ENCODE measurements at places on chromosomes 6 and 20.
A peak's percentile ranks its signal among the peaks of the same experiment; 100 is the strongest.

DNA sequence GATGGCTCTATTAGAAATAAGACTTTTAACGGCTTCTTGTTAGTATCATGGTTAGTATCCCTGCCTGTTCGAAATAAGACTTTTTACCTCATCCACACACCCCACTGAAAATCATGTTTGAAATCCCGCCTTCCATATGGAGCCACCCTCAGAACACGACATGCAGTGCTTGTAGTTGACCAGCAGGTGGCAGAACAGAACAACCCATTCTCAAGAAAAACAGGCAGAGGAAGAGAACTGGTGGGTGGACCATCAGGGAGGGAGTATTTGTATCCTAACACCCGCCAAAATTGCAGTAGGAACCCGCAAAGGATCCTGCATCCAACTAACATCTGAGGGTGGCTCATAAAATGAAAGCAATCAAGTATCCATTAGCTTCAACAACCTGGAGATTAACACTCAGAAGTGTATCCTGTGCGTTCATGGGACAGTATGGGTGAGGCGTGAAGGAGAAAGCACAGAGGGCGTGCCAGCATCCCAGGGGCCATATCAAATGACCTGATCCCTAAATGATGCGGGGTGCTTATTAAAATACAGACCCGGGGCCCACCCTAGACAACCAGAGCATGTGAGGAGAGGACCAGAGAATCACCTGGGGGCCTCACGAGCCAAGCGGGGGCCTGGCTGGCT lies 89.6 kb upstream of the NHSL1 start:
- peak; percentile 52 for DNase-seq

GRCh38 chr6:17820055-17820454 lies 113.3 kb upstream of the NUP153 start:
- no peak for DNase-seq

DNA sequence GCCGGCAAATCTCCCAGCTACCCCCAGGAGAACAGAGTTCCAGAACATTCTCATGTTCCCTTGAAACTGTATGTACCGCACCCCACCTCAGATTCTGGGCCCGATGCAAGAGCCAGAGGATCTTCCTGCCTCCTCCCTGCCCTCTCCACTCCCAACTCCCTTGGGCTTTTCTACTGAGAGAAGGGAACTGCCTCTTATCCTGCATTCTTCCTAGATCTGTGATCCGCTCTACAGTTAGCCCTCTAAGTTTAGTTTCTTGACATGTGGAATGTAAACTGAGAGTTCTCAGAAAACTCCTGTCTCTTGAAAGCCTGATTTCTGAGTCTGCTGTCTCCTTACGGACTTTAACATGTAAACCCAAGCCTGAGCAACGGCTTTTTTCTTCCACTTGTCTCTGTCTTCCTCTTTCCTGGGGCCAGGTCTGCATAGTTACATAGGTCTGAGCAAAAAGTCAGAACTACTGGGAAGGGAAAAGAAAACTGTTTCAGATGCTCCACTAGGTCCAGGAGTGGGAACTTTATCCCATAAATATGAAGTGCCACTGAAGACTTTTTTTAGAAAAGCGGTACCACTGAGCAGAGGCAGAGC lies 86.5 kb upstream of the TNFAIP3 start:
- no peak for DNase-seq

DNA sequence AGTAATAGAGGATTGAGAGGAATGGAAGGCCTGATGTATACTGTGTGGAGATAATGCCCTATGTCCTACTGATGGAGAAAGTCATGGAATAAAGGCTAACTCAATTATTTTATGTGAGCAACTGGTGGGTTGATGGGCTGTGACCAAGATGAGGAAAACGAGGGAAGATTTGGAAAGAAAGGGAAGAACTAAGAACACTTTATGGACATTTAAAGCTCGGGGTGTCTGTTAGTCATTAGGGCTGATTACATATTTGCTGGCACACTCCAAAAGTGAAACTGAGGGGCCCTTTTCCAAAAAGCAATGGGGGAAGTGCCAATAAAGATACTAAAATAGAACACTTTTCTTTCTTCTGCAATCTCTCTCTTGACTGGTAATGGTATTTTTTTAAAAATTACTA lies 439.5 kb downstream of the PLCB1 start:
- DNase-seq: no peak

- no peak for DNase-seq
Measured at GRCh38 chr6:136037876-136038460, 186.5 kb downstream of the PDE7B start.

DNA sequence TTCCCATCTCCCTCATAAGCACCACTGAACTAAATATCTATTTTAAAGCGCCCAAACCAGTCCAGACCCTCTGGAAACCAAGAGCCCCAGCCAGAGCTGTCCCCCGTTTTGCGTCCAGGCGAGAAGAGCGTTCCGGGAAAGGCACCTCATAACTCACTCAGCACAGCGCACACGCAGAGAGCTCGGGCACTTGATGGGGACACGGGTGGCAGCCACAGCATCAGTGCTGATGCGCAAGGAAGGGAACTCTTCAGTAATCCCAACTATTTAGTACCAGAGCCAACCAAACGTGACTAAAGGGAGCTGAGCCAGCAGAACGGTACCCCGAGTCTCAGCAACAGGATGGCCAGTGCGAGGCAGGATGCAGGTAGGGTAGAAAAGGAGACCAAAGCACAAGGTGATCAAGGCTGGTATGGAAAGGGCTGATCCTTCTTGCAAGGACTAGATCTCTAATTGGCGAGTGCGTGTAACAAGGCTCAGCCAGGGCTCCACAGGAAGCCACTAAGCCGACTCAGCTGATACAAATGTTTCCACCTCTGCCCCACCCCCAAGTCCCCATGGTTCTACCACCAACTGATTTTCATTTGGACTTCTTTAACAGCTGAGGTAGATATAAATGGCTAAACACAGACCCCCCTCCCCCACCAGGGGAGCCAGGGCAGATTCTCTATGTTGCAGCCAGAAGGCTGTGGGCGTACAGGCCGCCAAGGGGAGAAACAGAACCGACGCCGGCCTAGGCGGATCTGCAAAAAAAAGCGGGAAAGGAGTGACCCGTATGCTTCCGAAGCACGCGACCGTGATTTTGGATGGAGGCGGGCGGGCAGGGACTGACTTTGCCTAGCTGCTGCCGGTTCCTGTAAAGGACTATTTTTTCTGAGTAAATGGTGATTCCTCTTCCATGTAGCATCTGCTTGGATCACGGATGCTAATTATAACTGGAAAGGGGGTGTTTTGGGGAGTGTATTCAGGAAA lies 183.5 kb upstream of the COL21A1 start:
- DNase-seq: no peak

GRCh38 chr6:56848105-56848504 lies 106.8 kb upstream of the BEND6 start:
- no peak for DNase-seq

DNA sequence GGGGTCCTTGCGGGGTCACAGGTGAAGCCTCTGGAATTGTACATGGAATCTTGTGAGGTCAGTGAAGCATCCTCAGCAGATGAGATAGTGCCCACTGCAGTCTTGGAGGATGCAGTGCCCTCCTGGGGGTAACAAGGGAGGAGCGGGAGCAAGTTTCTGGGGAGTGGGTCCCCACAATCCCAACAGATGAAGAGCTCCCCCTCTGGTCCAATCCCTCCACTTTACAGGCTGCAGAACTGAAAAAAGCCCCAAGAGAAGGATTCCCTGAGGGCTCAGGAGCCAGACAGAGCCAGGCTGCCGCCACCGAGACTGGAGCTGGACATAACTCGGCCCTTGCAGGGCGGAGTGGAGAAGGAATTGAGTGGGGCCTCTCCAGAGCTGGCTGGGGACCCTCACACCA lies 52.4 kb downstream of the TTI1 start:
- DNase-seq: no peak

DNA sequence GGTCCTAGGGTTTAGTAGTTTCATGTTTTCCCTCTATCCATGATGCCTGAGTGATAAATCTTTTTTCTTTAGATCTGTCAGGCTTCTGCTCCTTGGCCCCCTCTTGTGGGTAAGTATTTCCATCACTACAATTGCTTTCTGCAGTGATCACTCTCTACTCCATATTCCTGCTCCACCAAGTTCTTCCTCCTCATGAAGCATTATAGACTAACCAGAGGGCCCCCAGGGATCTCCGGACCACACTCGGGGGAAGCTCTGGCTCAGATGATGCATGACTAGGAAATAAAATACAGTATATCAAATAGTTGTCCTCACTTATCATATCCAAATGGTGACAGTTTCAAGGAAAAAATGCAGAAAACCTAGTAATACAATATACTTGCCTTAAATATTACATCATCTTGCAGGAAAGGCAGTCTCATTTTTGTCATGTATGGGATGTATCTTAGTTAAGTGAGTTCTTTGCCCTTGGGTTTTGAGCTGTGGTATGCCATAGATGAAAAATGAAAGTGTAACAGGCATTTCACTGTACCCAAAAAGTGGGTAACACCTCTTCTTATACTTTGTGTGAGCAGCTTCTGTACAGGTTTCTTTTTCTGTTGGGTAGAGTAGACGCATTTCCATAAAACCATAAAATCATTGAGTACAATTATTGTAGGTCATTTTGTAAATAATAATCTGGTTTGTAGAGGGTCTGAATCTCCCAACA lies 200.9 kb upstream of the EYA4 start:
- no peak for DNase-seq

GRCh38 chr20:40584130-40584809 lies 104.8 kb downstream of the MAFB start:
- no peak for DNase-seq

DNA sequence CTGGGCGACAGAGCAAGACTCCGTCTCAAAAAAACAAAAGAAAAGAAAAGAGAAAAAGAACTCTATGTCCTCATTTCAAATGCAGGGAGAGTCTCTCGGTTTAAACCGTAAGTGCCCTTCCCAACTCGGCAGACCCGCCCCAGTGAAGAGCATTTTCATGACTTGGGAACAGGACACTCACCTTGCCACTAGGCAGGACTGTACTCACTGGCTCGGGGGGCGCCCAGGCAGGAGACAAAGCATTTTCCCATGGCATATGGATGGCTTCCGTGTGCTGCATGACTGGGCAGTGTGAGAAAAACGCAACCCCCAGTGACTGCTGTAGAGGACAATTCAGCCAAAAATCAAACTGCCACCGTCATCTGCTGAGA lies 23.7 kb upstream of the MRGBP start:
- DNase-seq: no peak

- no peak for DNase-seq
Measured at GRCh38 chr6:143197377-143197776, 136.7 kb downstream of the AIG1 start.

GRCh38 chr6:48061265-48061990 lies 49.6 kb downstream of the PTCHD4 start:
- no peak for DNase-seq

GRCh38 chr6:142845624-142846458 lies 99.1 kb downstream of the HIVEP2 start:
- peak; percentile 79 for DNase-seq

- no peak for DNase-seq
Measured at GRCh38 chr6:128600397-128600951, 80.1 kb upstream of the PTPRK start.

DNA sequence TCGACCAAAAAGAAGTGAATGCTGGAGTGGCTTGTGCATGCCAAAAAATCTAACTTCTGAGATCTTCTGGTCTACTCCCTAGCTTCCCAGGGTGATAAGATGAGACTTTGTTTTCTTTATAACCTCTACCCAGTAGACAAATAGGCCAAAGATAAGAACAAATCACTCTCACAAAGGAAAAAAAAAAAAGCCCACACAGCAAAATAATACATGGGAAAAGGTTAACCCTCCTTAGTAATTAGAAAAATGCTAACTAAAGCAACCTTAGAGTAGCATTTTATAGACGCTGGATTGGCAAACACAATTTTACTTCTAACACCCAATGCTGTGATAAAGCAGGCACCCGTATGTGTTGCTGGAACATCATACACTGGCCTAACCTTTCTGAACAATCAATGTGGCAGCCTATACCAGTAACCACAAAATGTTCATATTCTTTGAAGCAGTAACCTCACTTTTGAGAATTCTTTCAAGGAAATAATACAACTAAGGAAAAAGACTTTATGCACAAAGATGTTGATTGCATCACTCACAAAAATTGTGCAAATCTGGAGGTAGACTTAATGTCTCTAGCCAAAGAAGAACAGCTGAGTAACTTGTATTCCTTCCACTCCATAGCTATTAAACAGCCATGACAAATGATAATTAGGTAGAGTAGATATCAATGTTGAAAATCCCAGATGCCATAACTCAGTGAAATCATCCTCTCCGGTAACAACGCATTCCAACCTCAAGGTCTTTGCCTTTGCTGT lies 116.3 kb upstream of the QKI start:
- no peak for DNase-seq

DNA sequence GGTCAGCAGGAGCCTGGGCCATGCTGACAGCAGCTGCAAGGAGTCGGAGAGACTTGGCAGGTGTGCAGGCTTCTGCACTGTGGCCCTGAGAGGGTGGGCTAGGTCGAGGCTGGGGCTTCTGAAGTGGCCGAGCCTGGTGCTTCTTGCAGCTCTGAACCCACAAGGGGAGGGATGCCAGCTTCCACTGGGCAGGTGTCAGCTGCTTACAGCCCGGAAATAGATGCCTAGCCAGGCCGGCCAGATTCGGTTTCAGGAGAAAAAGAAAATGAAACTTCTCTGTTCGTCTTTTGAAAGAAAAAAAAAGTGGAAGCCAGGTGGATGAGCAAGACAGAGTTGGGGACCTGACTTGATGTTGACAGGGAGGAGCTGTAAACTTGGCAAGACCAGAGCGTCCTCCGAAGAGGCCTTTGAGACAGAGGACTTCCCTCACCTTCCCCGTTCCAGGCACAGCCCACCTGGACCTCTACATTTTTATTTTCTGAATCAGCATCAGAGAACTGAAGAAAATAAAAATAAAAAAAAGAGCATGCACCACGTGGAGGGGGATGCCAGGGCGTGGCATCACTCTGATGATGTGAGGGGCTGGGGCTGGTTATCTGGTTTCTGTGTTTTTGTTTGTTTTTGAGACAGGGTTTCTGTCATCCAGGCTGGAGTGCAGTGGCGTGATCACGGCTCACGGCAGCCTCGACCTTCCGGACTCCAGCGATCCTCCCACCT lies at the start of gene ZBP1:
ZBP1 (minus strand) TSS at position 153 of the 717 bp plus-strand sequence; CDS start at position 22, 131 bp downstream.
- DNase-seq: no peak

GRCh38 chr6:35809809-35810208 lies 4.7 kb downstream of the LHFPL5 start:
- DNase-seq: no peak

DNA sequence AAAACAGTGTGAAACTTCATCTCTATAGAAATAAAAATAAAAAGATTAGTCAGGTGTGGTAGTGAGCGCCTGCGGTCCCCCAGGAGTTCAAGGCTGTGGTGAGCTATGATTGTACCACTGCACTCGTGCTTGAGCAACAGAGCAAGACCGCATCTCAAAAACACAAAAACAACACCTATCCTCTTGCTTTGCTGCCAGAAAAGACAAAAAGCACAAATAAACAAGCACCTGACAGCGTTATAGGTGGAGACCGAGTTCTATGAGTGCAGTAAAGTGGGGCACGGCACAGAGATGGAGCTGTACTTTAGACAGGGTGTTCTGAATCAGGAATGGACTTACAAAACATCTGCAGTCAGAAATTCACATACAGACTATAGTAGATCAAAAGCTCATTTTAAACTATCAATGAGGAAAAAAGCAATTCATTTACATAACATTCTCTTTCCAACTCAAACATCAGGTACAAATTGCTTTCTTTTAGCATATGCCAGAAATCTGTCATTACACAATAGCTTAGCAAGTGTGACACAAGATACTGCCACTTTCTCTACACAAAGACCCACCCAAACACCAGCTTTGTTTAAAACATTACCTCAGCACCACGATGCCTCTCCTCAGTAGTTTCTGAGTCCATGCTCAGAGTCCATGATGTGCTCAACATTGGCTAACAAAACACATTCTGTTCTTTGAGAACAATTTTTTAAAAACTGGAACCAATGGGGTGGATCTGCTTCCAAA lies 10.1 kb downstream of the EZR start:
- DNase-seq: peak; percentile 38

GRCh38 chr6:162526960-162527359 lies 200.6 kb downstream of the PRKN start:
- no peak for DNase-seq

GRCh38 chr6:54586251-54586650 lies 260.3 kb upstream of the FAM83B start:
- no peak for DNase-seq

Measured in body of pancreas (tissue), 4 donors.